ENCODE measurements at places on chromosomes 11 and 22.

- H3K27me3 ChIP-seq, result peaks cover 3% of the 10 kb centered on the region
- H3K4me1 ChIP-seq, result no peaks in the 10 kb centered on the region
- DNase-seq, result no peak
- H3K36me3 ChIP-seq, result no peaks in the 10 kb centered on the region
- no peak overlapping the region for H3K27ac ChIP-seq
- H3K4me3 ChIP-seq, result no peak overlapping the region
Observed at GRCh38 chr11:117560780-117561530, 233.3 kb downstream of the CEP164 start.

- no peak overlapping the region for H3K4me3 ChIP-seq
- H3K36me3 ChIP-seq, result peaks cover 21% of the 10 kb centered on the region
- H3K27ac ChIP-seq, result no peak overlapping the region
- no peaks in the 10 kb centered on the region for H3K27me3 ChIP-seq
- DNase-seq, result no peak
- H3K4me1 ChIP-seq, result no peaks in the 10 kb centered on the region
Observed at GRCh38 chr11:73907191-73907590, 30.4 kb downstream of the PAAF1 start.

- H3K36me3 ChIP-seq, result no peaks in the 10 kb centered on the region
- H3K4me1 ChIP-seq, result no peaks in the 10 kb centered on the region
- H3K27me3 ChIP-seq, result peaks cover 4% of the 10 kb centered on the region
Observed at GRCh38 chr11:30568931-30569330, 17.2 kb downstream of the MPPED2 start.

GRCh38 chr11:61361741-61362541 is at the start of the genes CYB561A3 and TMEM138:
Gene CYB561A3, minus strand, starts transcription at chr11:61361882. Its CDS starts 5,169 bp downstream, at chr11:61356713.
Gene TMEM138, plus strand, starts transcription at chr11:61362374. Its CDS starts 2,017 bp downstream, at chr11:61364391.
- H3K27ac ChIP-seq, result peak within 1 kb of the TSS; percentile 93
- H3K4me3 ChIP-seq, result peak within 1 kb of the TSS; percentile 99
- no peaks in the 10 kb centered on the region for H3K27me3 ChIP-seq
- DNase-seq, result peak; percentile 86
- H3K4me1 ChIP-seq, result peaks cover 39% of the 10 kb centered on the region

DNA sequence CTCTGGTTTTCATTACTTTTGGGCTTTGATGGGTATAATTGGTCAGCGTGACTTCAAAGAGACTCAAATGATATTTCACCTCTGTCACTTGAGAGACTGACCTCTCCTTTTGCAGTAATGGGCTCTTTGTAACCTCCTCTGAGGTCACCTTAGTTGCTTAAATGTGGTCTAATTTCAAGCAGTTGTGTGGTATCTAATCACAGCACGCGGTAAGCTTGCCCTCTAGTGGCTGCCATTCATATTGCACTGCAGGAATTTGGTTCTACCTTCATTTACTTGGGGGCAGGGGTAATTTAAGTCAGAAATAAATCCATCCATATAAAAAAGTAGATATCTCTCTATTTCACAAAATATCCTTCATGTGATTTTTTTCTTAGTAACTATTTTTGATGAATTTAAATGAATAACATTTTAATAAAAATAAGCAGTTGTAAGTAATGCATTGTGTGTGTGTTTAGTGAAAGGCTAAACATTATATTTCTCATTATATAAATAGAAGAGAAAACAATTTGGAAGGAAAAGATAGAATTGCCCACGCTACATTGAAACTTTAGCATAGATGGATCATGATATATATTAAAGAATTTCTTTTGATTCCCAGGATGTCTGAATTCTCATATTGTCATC is 55.0 kb upstream of the ANO3 start:
- H3K27me3 ChIP-seq, result peaks cover 4% of the 10 kb centered on the region
- no peaks in the 10 kb centered on the region for H3K36me3 ChIP-seq
- H3K4me3 ChIP-seq, result no peak overlapping the region
- DNase-seq, result peak; percentile 2
- H3K4me1 ChIP-seq, result no peaks in the 10 kb centered on the region
- H3K27ac ChIP-seq, result no peak overlapping the region

GRCh38 chr11:111173221-111173620 is 72.3 kb upstream of the POU2AF2 start:
- no peak overlapping the region for H3K4me3 ChIP-seq
- no peaks in the 10 kb centered on the region for H3K4me1 ChIP-seq
- H3K36me3 ChIP-seq, result no peaks in the 10 kb centered on the region
- H3K27me3 ChIP-seq, result no peaks in the 10 kb centered on the region

Measured in immature natural killer cell (primary cell).